ENCODE measurements at places on chromosomes 4 and X. TPM values are rescaled to one million over a fixed set of nuclear protein-coding genes. Genes with fewer than 3 reads are reported as not detected.
A peak's percentile ranks its signal among the peaks of the same experiment; 100 is the strongest.

The HEPH gene
- 41.4 TPM for total RNA-seq

The TRIM61 gene
- 2.1 TPM for total RNA-seq

GRCh38 chr4:148061795-148062194 lies 329.9 kb downstream of the ARHGAP10 start:
- no peak for DNase-seq
- peaks cover 43% of the 10 kb centered on the region for H3K4me1 ChIP-seq
- H3K27me3 ChIP-seq = no peaks in the 10 kb centered on the region
- H3K36me3 ChIP-seq = peaks cover 20% of the 10 kb centered on the region
- H3K27ac ChIP-seq = peak overlapping the region; percentile 90
- H3K4me3 ChIP-seq = peak overlapping the region; percentile 16

The GLRA3 gene
- 0.60 TPM for total RNA-seq

GRCh38 chrX:153539171-153539978 lies 21.9 kb downstream of the ATP2B3 start:
- no peaks in the 10 kb centered on the region for H3K4me1 ChIP-seq
- H3K27me3 ChIP-seq = no peaks in the 10 kb centered on the region
- no peak overlapping the region for H3K27ac ChIP-seq
- H3K4me3 ChIP-seq = no peak overlapping the region
- no peaks in the 10 kb centered on the region for H3K36me3 ChIP-seq

The STOX2 gene
- total RNA-seq = 16.6 TPM

GRCh38 chrX:44314259-44314734 lies 29.2 kb downstream of the EFHC2 start:
- H3K4me3 ChIP-seq = no peak overlapping the region
- DNase-seq = no peak
- no peaks in the 10 kb centered on the region for H3K4me1 ChIP-seq

The CSAG1 gene
- total RNA-seq = not detected

The KLHL2 gene
- total RNA-seq = 15.6 TPM

The KDR gene
- total RNA-seq = 5.9 TPM

DNA sequence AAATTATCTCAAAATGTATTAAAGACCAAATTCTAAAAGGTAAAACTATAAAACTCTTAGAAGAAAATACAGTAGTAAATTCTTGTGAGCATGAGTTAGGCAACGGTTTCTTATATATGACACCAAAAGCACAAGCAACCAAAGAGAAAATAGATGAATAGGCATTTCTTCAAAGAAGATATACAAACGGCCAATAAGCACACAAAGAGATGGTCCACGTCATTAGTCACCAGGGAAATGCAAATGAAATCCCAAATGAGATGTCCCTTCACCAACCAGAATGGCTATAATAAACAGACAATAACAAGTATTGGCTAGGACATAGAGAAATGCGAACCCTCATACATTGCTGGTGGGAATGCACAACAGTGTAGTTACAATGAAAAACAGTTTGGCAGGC lies 44.6 kb downstream of the RAB33A start:
- no peaks in the 10 kb centered on the region for H3K4me1 ChIP-seq
- no peak for DNase-seq
- peaks cover 27% of the 10 kb centered on the region for H3K36me3 ChIP-seq

GRCh38 chr4:81923140-81923539 lies 450.7 kb downstream of the HNRNPD start:
- no peak overlapping the region for H3K4me3 ChIP-seq
- no peak for DNase-seq
- H3K4me1 ChIP-seq = peaks cover 10% of the 10 kb centered on the region
- no peak overlapping the region for H3K27ac ChIP-seq

GRCh38 chr4:6718932-6719610 lies 3.1 kb downstream of the BLOC1S4 start:
- no peak for DNase-seq
- peaks cover 5% of the 10 kb centered on the region for H3K36me3 ChIP-seq
- peak overlapping the region; percentile 80 for H3K4me3 ChIP-seq

DNA sequence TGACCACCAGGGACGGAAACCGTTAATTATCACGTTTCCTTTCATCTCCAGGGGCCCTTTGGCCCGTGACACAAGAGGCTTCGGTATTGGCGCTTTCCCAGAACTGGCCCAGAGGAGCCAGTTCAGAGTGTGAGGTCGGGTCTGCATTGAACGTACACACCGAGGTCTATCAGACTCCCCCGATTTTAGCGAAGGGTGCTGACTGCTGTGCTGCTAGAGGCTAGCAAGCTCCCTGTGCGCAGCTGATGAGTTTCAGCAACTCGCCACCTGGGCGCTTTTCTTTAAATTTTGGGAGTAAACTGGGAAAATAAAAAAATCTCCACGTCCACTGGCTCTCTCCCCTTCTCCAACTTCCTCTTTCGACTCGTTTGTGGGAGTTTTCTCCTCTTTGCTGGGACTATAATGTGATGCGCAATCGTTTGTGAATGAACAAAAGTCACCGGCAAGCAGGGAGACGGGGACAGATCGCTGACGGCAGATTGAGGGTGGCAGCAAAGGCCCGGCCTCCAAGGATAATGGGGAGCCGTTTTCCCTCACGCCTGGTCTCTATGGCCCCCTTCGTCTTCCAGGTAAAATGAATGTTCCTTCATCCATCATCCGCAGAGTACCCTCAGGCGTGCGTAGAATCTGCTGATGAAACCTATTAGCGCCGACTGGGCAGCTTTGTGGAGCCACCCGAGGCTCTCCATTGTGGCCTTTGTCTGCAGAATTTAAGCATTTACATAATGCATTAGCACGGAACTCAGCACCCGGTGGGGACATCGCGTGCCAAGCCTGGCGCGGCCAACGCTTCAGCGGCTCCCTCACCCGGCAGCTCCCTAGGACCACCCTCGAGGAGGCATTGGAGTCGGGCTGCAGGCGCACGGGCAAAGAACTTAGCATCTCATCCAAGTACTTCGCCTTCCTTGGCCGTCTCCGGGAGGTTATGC lies 1.6 kb upstream of the LRAT start:
- no peak for DNase-seq
- peaks cover 24% of the 10 kb centered on the region for H3K4me1 ChIP-seq
- peaks cover 92% of the 10 kb centered on the region for H3K27me3 ChIP-seq
- no peak overlapping the region for H3K27ac ChIP-seq
- no peaks in the 10 kb centered on the region for H3K36me3 ChIP-seq

DNA sequence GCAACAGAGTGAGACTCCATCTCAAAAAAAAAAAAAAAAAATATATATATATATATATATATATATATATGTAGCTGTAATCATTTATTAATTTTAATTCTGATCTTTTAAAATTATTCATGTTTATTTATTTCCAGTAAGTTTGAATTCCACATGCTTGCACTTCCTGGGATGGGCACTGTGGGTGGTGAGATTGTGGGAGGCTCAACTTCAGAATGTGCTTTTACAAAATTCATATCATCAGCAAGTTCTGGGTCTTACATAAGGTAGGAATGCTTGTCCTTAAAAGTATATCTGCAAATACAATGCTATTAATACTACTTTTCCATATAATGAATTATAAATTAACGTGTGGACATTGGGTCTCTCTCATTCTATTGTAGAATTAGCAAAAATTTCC lies 156.5 kb downstream of the EMCN start:
- H3K4me3 ChIP-seq = no peak overlapping the region
- H3K36me3 ChIP-seq = no peaks in the 10 kb centered on the region
- no peak for DNase-seq
- no peak overlapping the region for H3K27ac ChIP-seq
- no peaks in the 10 kb centered on the region for H3K27me3 ChIP-seq

The PPP2R2C gene
- 10.8 TPM for total RNA-seq

DNA sequence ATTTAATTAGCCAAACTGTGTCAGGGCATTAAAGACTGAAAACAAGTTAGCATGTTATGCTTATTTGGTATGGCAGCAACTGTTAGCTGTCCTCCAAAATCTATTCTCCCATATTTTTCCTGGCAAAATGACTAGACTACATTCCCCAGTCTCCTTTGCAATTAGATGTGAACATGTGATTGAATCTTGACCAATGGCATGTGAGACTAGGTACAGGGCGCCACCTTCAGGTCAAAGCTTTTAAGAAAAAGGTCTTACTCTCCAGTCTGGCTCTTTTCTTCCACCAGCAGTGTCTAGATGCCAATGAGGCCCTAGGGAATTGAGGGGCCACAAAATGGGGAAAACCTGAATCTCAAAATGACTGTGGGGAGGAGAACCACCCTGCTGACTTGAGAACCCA lies 408.2 kb downstream of the SMARCA1 start:
- DNase-seq = no peak
- no peaks in the 10 kb centered on the region for H3K36me3 ChIP-seq
- H3K27ac ChIP-seq = no peak overlapping the region
- peaks cover 15% of the 10 kb centered on the region for H3K4me1 ChIP-seq

DNA sequence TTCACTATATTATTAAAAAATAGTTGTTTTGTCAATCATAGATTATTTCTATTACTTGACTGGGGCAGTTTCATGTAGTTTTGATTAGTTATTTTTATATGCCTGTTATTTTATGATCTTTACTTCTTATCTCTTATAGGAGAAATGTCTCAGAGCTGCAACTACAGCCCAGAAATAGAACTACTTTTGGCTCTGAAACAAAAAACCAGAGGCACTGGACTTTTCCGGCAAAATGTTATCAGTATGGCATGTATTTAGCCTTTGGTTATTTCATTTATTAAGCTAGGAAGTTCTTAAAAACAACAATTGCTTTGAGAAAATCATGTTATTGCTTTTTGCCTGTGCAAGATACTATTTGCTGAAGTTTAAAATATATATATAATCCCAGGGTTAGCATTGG lies 566.5 kb downstream of the ANKRD50 start:
- no peaks in the 10 kb centered on the region for H3K36me3 ChIP-seq
- no peak for DNase-seq
- H3K27ac ChIP-seq = no peak overlapping the region
- peaks cover 4% of the 10 kb centered on the region for H3K4me1 ChIP-seq
- H3K27me3 ChIP-seq = no peaks in the 10 kb centered on the region

GRCh38 chr4:157895205-157895604 lies 277.6 kb downstream of the GASK1B start:
- H3K4me1 ChIP-seq = no peaks in the 10 kb centered on the region
- H3K36me3 ChIP-seq = no peaks in the 10 kb centered on the region
- no peak for DNase-seq
